ENCODE measurements at places on chromosomes 6 and 20.

GRCh38 chr6:143652841-143653331 lies 24.9 kb upstream of the PHACTR2 start:
- no peak for DNase-seq

DNA sequence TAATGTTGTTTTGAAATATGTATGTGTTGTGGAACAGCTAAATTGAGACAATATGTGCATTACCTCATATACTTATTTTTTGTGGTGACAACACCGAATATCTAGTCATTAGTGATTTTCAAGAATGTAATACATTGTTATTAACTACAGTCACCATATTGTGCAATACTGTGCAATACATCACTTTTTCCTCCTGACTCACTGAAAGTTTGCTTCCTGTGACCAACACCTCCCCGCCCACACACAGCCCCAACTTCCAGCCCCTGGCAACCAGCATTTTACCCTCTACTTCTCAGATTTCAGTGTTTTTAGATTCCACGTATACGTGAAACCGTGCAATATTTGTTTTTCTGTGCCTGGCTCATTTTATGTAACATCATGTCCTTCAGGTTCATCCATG lies 627.9 kb downstream of the PRKN start:
- DNase-seq = no peak

GRCh38 chr6:109897025-109897424 lies 81.1 kb upstream of the GPR6 start:
- no peak for DNase-seq

- no peak for DNase-seq
Observed at GRCh38 chr6:148538261-148539190, 195.9 kb downstream of the SASH1 start.

DNA sequence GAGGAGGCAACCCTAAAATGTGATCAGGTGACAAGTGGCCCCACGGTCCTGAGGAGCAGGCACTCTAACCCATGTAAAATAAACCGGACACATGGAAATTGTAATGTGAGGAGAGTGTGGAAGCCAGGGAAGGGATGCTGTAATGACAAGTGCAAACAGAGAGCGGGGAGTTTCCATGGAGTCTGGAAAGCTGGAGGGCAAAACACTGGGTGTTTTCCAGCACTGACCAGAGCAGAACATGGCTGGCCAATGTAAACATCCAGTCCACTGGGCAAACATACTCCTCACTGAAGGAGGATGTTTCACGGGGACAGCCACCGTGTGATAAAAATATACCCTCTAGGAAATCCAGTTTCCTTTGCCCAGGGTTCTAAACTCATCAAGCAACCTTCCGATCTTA lies 219.0 kb upstream of the JARID2 start:
- DNase-seq = no peak

DNA sequence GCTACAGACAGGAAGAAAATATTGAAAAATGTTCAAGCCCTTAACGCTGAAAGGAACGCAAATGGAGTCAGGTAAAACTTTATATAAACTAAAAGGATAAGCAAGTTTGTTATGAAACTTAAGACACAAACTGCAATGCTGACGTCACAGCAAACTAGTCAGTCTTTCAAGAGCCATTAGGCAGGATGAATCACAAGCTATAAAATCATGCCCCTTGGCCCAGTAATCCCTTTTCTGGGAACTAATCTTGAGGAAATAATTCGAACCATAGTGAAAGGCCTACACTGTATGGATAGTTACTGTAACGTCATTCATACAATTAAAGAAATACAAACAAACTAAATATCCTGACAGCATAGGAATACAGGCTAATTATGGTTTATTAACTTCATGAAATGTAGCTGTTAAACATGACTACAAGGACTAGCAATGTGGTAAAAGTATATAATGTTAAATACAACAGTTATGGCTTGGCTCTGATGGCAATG lies 42.7 kb upstream of the HINT3 start:
- DNase-seq = no peak

DNA sequence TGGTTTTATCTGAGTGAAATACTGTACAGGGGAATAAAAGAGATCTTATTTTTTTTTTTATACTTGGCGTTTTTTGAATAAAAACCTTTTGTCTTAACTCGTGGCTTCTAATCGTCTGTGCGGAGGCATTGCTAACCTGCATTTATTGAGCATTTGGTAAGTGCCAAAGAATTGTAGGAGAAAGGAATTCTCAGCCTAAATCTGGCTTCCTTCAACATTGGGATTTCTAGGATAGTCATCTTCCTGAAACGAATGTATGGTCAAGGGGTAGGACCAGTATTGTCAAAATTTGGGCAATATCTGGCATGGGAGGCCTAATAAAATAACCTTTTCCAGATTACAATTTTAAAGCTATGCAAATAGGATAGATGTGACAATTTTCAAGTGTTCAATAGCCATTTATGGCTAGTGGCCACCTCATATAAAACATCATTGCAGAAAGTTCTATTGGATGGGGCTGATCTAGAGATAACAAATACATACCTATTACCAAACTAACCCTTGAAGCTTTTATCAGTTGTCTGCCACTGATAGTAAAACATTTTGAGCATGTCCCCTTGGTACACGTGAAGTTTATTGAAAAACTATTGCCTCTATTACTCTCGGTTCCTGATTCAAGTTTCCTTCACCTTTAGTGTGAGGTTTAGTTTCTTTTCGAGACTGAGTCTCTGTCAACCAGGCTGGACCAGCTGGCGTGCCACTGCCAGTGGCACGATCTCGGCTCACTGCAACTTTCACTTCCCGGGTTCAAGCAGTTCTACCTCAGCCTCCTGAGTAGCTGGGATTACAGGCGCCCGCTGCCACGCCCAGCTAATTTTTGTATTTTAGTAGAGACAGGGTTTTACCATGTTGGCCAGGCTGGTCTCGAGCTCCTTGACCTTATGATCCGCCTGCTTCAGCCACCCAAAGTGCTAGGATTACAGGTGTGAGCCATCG lies 5.6 kb downstream of the PIM1 start:
- no peak for DNase-seq
